ENCODE measurements at places on chromosomes 1 and 21. TPM values are rescaled to one million over a fixed set of nuclear protein-coding genes. Genes with fewer than 3 reads are reported as not detected.

GRCh38 chr1:179017383-179018326 lies 8.0 kb upstream of the FAM20B start:
- H3K36me3 ChIP-seq: no peaks in the 10 kb centered on the region
- H3K4me3 ChIP-seq: no peak overlapping the region
- no peak overlapping the region for H3K27ac ChIP-seq
- DNase-seq: no peak
- no peaks in the 10 kb centered on the region for H3K4me1 ChIP-seq
- H3K27me3 ChIP-seq: no peaks in the 10 kb centered on the region

DNA sequence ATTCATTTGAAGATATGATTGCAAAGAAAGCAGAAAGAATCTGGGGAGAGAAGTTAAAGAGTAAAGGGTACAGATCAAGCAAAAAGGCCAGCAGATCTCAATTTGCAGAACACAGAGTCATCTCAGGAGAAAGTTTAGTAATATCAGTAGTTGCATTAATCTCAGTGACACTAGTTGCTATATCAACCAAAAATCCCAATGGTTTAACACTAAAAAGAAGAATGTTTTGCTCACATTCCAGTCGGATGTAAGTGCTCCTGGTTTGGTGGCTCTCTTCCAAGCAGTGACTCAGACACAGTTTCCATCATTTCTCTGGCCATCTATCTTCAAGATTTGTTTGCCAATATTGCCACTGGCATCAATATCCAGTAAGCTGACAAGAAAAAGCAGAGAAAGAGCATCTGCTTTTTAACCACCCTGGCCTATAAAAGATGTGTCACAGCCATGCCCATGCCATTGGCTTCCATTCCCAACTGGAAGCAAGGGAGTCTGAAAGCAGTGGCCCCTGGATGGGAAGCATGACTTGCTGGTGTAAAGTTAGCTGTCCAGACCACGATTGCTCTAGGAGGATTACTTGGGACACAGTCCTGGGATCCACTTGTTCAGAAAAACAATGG lies 45.5 kb upstream of the AIM2 start:
- H3K27ac ChIP-seq: no peak overlapping the region
- DNase-seq: no peak
- no peak overlapping the region for H3K4me3 ChIP-seq
- H3K36me3 ChIP-seq: no peaks in the 10 kb centered on the region

DNA sequence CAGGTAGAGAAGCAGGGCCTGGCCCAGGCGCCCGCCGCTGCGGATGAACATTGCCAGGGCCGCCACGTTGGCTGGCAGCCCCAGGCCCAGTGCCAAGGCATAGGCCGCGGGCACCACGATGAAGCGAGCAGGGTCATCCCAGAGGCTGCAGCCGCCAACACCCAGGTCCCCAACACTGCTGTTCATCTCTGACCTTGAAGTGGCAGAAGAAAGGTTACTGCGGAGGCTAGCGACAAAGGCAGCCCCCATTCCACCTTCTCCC lies 8.0 kb downstream of the TMEM35B start:
- no peaks in the 10 kb centered on the region for H3K27me3 ChIP-seq
- no peak overlapping the region for H3K4me3 ChIP-seq
- H3K27ac ChIP-seq: no peak overlapping the region
- no peaks in the 10 kb centered on the region for H3K4me1 ChIP-seq
- no peaks in the 10 kb centered on the region for H3K36me3 ChIP-seq

- H3K27ac ChIP-seq: no peak overlapping the region
- H3K4me3 ChIP-seq: no peak overlapping the region
- H3K27me3 ChIP-seq: no peaks in the 10 kb centered on the region
- no peaks in the 10 kb centered on the region for H3K4me1 ChIP-seq
These were observed 275.5 kb upstream of the FMN2 start for GRCh38 chr1:239816081-239816782.

GRCh38 chr1:175563236-175563895 lies 180.0 kb downstream of the TNR start:
- H3K4me1 ChIP-seq: no peaks in the 10 kb centered on the region
- no peak for DNase-seq
- H3K4me3 ChIP-seq: no peak overlapping the region
- H3K36me3 ChIP-seq: no peaks in the 10 kb centered on the region

DNA sequence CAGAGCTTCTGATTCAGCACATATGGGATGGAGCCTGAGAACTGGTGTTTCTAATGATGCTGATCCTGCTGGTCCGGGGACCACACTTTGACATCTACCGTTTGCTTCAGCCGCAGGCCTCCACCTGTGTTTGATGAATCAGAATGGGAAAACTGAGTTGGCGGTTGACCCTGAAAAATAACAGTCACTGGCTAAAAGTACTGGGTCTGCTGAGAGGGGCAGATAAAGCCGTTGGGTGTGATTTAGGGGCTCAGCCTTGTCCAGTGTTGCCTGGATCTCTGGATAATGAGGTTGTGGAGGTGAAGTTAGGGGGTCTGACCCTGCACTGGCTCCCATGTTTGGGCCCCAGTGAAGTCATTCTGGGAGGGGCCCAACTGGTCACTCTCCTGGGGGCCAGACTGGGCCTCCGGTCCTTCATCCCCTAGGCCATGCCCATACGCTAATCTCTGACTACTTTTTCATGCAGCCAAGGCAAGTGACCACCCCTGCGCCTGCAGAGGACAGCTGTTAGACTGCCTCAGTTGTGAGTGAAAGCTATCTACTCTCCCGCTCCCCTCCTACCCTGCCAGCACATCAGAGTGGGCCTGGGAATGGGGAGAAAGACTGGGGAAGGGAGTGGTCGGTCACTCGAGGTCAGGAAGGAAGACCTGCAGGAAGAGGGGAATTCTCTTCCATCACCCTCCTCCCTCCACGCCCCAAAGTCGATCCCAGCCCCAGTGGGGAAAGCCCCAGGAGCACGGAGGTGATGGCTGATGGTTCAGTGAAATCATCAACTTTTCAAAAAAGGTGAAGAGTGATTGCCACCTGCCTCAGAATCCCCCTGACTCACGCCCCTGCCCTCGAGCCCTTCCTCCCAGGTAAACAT lies 27.7 kb downstream of the VASH2 start:
- H3K27me3 ChIP-seq: no peaks in the 10 kb centered on the region
- H3K27ac ChIP-seq: no peak overlapping the region
- no peaks in the 10 kb centered on the region for H3K36me3 ChIP-seq
- no peak overlapping the region for H3K4me3 ChIP-seq

- H3K36me3 ChIP-seq: no peaks in the 10 kb centered on the region
- no peak for DNase-seq
- no peaks in the 10 kb centered on the region for H3K4me1 ChIP-seq
- H3K4me3 ChIP-seq: no peak overlapping the region
These were observed 6.8 kb upstream of the EFHD2 start for GRCh38 chr1:15402809-15403450.

GRCh38 chr1:89918127-89918793 lies 76.7 kb upstream of the ZNF326 start:
- H3K36me3 ChIP-seq: no peaks in the 10 kb centered on the region
- H3K4me1 ChIP-seq: no peaks in the 10 kb centered on the region
- DNase-seq: no peak
- H3K27me3 ChIP-seq: no peaks in the 10 kb centered on the region
- no peak overlapping the region for H3K4me3 ChIP-seq
- H3K27ac ChIP-seq: no peak overlapping the region

DNA sequence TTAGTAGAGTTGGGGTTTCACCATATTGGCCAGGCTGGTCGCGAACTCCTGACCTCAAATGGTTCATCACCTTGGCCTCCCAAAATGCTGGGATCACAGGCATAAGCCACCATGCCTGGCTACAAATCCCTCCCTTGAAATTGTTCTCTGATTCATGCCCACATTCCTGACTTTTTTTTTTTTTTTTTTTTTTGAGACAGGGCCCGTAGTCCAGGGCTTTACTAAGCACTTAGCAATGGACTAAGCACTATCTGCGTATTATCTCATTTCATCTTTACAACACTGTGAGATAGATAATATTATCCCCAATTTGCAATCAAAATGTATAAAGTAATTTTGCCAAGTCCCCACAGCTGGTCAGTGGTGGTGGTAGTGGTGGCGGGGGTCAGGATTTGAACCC lies 58.9 kb downstream of the VWA5B1 start:
- no peaks in the 10 kb centered on the region for H3K36me3 ChIP-seq
- H3K4me1 ChIP-seq: no peaks in the 10 kb centered on the region
- no peak for DNase-seq

SIM2 gene
- 16.3 TPM for total RNA-seq

IL6R gene
- 70.1 TPM for total RNA-seq

GPR37L1 gene
- total RNA-seq: 0.28 TPM

CHML gene
- total RNA-seq: 3.0 TPM

RSPH1 gene
- total RNA-seq: 1.6 TPM

AVPR1B gene
- not detected for total RNA-seq

SPRR3 gene
- not detected for total RNA-seq

ZMYM1 gene
- 31.5 TPM for total RNA-seq

Data from prostate gland (tissue), 2 donors.